COLO829 (cell line): ENCODE measurements at places on chromosomes 1 and 21.

DNA sequence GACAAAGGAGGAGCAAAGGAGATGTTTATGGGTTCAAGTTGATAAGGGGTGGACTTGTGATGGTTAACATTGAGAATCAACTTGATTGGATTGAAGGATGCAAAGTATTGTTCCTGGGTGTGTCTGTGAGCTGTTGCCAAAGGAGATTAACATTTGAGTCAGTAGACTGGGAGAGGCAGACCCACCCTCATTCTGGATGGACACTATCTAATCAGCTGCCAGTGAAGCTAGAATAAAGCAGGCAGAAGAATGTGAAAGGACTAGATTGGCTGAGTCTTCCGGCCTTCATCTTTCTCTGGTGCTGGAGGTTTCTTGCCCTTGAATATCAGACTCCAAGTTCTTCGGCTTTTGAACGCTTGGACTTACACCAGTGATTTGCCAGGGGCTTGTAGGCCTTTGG is 98.7 kb upstream of the DAB1 start:
- no peak for DNase-seq

GRCh38 chr1:31624309-31624708 is 6.8 kb downstream of the HCRTR1 start:
- no peak for DNase-seq

DNA sequence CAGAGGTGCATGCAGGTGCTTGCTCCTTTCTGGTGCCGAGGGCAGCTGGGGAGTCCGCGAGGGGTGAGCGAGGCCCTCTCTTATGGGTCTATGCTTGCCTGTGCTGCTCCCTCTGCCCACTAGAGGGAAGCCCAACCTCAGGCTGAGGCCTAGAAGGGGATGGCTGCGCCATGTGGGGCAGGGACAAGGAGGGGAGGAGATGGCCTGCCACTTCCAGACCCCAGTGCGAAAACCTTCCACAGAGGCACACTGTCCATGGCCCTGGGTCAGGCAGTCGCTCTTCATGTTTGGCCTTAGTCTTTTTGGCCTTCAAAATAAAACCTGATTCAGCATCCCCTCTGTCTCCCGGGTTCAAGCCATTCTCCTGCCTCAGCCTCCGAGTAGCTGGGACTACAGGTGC is 14.0 kb downstream of the RHBG start:
- peak; percentile 84 for DNase-seq

GRCh38 chr1:81549588-81550127 is 251.1 kb upstream of the ADGRL2 start:
- no peak for DNase-seq

GRCh38 chr1:218027152-218027551 is 257.9 kb upstream of the RRP15 start:
- no peak for DNase-seq

GRCh38 chr1:109314795-109315194 is 8.0 kb upstream of the MYBPHL start:
- no peak for DNase-seq

GRCh38 chr1:228423404-228424053 is 6.9 kb upstream of the TRIM17 start:
- DNase-seq = no peak

DNA sequence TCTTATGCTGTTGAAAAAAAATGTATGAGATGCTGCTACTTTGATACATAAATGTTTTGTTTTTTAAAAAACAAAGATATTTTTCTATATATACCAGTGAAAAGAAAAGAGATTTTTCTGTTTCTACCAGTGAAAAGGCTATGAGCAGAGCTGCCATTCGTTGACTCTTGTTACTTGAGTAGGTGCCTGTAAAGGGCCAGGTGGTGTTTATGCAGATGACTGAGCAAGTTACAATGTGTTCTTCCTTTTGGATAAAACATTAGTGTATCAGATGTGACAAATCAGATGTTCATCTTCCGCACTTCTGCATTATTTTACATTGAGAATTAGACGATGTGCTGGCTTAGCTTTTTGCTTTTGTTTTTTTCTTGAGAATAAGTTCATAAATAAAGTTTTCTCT is 45.4 kb downstream of the BARHL2 start:
- DNase-seq = no peak

DNA sequence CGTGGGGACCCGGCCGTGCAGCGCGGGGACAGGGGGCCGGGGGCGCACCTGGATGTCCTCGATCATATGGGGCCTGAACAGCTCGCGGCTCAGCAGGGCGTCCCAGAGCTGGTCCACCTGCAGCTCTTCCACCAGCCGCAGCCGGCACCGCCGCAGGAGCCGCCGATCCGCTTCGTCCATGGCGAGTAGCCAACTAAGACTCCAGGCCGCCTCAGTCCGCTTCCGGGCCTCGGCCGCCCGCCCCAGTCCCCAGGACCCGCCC is at the start of gene CASP9:
Gene CASP9 (minus strand): TSS at position 195 of the 262 bp plus-strand sequence. CDS start 15 bp downstream, at position 180.
- no peak for DNase-seq

DNA sequence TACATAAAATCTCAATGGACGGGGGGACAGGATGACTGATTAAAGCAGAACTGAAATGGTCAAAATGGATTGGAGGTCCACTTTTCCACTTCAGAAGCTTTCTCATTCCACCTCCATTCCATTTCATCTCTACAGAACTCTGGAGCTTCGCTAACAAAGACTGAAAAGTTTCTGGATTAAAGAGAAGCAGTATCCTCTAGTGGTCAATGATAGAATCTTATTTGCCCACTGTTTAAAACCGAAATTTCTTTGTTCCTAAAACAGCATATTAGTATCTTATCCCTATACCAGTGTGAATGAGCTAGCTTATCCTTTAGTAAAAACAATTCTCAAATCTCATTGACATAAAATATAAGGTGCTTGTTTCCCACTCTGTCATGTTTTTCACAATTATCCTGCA is 890.6 kb downstream of the KCNT2 start:
- DNase-seq = peak; percentile 74

DNA sequence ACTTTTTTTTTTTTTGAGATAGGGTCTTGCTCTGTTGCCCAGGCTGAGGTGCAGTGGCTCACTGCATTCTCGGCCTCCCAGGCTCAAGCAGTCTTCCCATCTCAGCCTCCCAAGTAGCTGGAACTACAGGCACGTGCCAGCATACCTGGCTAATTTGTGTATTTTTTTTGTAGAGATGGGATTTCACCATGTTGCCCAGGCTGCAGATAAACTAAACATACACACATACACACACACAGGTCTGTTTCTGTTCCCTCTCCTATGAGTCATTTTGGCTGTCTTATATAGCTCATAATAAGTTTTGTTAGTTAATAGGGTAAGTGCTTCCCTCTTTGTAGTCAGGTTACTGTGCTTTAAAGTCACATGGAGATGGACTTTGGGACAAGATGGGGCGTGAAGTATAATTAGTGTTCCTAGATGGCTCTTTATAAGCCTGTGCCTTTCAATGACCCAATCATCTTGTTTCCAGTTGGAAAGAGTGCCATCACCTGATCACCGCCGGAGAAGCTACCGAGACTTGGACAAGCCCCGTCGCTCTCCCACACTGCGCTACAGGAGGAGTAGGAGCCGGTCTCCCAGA is 9.1 kb downstream of the PRPF38A start:
- no peak for DNase-seq

DNA sequence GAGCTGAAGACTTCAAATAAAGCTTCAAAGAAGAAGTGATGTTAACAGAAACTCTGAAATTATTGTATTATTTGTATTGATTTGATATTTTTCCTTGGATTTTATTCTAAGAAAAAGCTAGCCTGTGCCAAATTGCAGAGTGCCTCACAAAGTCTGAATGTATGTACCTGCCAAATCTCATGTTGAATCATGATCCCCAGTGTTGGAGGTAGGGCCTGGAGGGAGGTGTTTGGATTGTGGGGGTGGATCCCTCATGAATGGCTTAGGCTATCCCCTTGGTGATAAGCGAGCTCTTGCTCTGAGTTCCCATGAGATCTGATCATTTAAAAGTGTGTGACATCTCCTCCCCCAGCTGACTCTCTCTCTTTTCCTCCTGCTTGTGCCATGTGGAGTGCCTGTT is 43.6 kb downstream of the ACKR1 start:
- no peak for DNase-seq

DNA sequence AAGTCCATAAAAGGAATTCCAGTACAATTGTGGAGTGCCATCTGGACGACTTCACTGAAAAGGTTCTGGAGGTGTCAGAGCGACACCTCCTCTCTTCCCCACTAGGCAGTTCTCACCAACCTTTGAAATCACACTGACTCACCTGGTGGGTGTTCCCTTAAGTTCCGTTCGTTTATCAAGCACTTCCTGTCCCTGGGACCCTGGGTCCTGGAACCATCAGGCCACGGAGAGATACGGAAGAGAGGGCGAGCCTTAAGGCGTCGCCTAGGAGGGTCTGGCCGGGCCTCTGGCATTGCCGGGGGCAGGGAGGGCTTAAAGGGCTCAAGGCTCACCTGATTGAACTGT is 317 bp downstream of the SPAG17 start:
- DNase-seq = no peak

GRCh38 chr1:53396573-53397268 is 62.5 kb upstream of the DMRTB1 start:
- DNase-seq = no peak

- DNase-seq = peak; percentile 31
Measured at GRCh38 chr1:79859212-79859948, 852.9 kb upstream of the ADGRL4 start.

DNA sequence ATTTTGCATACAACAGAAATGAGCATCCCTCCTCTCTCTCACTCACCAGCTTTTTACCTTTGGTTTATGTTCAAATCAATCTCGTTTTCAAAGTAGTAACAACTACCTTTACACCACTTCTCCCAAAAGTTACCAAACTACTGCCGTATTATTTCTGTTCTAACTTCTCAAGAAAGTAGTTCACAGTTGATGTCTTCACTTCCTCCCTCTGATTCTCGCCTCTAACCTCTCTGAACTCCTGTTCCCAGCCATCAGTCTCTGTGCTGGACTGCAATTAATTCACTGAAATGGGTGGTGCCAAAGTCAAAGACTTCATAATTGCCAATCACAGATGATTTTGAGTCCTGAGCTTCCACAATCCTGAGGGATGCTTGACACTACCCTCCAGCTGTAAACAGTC is 54.0 kb downstream of the ZNF281 start:
- DNase-seq = no peak

DNA sequence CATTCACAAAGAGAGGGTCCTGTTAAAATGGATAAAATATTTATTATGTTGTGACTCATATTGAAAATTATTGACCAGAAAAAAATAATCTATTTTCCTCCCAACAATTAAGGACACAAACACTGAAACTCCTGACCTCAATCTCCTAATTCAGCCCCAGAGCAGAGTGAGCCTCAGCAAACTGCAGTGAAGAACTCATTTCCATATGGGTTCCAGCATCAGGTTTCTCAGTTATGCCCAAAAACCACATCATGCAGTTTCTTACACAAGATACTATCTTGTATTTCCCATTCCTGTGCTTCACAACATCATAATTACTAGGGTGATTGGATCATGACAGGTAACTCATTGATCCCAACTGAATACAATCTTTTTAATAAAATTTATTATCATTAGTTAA is 15.4 kb downstream of the PYHIN1 start:
- DNase-seq = no peak

GRCh38 chr1:59346429-59346828 is 49.5 kb downstream of the FGGY start:
- DNase-seq = no peak

GRCh38 chr1:84156210-84156621 is 12.1 kb downstream of the PRKACB start:
- DNase-seq = peak; percentile 70

DNA sequence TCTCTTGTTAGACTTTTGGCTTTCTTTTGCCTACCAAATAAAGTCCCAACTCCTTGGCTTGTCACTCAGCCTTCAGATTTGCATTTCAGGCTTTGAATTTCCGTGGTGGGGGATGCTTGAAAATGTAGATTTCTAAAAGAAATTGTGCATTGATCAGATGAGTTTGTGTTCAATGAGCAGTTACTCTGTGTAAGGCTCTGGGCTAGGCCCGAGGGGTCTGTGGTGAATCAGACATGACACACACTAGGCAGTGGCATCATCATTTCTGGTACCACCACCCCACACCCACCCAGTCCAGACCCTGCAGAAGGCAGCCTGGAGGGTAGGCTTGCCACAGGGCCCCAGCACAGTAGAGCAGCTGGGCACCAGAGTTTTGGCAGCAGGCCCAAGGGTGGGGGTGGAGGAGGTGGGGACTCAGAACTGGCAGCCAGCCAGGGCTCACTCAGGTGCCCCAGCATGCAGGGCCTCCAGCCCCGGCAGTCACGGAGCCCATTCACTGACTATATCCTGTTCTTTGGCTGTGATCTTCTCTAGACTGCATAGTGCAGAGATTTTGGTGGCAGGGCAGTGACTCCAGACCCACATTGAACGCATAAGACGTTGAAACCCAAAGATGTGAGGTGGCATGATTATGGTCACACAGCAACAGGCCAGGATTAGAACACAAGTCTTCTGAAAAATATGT is 97.2 kb upstream of the ARTN start:
- DNase-seq = no peak

DNA sequence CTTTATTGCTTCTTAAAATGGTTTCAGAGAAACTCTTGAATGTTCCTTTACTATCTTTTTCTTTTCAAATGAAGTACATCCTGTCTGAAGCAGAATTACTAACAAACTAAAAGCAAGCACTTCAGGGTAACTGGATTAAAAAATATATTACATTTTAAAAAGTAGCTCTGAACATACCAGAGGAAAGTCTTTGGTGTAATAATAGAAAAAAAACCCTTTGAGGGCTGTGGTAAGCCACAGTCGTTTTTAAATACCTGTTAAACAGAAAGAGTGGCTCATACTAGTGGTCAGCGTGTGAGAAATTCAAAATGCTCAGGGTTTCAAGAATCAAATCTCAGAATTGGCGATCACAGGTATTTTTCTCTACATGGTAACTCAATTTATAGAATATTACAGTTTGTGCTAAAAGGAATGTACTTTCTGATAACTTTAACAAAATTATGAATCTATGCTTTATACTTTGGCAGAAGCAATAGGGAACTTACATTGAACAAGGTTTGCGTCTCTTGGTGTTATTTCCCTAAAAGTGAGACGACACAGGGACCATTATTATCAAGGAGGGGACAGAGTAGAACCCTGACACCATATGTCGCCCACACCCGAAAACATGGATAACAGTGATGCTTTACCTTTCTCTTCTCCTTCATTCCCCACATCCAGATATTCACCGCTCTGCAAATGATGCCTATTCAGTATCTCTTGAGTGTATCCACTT is 97.0 kb upstream of the DPH5 start:
- no peak for DNase-seq

GRCh38 chr1:35210321-35211119 is 17.6 kb upstream of the SFPQ start:
- no peak for DNase-seq

- peak; percentile 77 for DNase-seq
Measured at GRCh38 chr1:224106568-224107281, 7.2 kb upstream of the FBXO28 start.

DNA sequence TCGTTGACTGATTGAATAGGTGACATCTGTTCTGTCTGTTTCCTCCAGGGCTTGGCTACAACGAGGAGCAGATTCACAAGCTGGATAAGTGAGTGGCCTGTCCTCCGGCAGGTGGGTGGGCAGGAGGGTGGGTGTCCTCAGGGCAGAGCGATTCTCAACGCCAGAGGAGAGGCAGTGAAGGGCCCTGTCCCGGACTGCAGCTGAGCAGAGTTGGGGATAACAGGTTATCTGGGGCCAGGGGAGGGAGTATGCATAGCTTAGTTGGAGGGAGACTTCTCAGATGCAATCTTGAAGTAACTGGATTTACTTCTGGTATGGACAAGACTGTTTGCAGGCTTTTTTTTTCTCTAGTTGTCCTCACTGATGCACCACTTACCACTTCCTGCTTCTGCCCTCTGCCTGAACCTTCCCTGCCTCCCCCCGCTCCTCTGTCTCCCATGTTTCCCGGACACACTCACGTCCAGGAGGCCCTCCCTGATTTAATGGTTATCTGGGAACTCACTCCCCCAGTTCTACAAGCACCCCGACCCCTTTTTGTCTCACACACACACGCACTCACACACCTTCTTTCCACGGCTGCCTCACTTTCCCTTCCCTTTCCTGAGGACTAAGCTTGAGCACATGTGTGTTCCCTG is 16.4 kb upstream of the RASSF5 start:
- no peak for DNase-seq
